ENCODE measurements at places on chromosomes 2 and 18.
A peak's percentile ranks its signal among the peaks of the same experiment; 100 is the strongest.

GRCh38 chr18:53458268-53458667 lies 766.2 kb downstream of the MBD2 start:
- DNase-seq = no peak

DNA sequence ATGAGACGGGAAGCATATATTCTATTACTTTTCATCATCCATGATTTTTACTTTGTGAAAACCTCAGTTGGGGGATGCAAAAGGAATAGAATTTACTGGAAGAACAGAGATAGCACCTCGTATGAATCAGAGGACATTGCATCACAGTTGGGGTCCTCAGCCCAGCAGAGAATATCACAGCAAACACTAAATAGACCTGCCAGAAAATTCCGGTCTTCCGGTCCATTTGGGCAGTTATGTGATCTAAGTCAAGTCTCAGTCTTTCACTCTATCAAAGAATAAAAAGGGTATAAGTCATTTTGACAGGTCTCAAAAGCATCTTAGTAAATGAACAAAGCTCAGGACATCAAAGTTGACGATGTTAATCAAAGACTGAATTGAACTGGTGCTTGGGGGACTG lies 1100.6 kb downstream of the DPP10 start:
- no peak for DNase-seq

GRCh38 chr2:39499336-39499735 lies 62.3 kb upstream of the MAP4K3 start:
- no peak for DNase-seq

DNA sequence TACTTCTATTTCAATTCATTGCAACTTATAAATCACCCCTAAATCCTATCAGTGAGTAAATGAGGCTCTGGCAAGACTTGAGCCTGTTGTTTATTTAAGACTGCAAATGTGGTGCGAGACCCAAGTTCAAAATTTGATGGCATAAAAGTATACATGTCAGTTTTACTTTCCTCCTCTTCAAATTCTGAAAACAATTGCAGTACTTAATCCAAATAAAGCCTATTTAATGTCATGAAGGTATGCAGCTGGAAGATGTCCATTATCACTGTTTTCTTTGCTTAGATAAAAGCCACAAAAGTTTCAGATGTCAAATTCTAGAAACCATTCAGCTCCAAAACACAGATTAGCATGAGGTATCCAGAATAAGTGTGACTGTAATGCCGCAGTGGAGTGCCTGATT lies 3.3 kb downstream of the APCDD1 start:
- no peak for DNase-seq

DNA sequence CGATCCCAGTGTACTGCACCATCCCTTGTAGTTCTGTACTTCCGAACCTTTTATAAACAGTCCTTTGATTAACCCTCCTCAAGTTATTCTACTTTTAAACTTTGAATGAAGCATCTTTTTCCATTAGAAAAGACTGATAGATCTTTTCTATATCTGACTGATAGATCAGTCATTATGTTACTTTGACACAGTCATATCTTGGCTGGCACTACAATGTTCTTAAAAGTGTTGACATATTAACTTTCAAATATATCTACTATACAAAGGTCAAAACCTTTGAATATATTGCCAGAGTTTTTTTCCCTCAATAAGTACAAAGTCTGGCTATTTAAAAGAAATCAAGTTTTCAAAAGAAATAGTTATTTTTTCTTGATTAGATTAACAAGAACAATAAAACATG lies 35.4 kb upstream of the NABP1 start:
- no peak for DNase-seq

- no peak for DNase-seq
These were observed 98.7 kb downstream of the TCF4 start for GRCh38 chr18:55489034-55489986.

GRCh38 chr2:131588152-131588873 lies 60.6 kb downstream of the CCDC74A start:
- DNase-seq = no peak

DNA sequence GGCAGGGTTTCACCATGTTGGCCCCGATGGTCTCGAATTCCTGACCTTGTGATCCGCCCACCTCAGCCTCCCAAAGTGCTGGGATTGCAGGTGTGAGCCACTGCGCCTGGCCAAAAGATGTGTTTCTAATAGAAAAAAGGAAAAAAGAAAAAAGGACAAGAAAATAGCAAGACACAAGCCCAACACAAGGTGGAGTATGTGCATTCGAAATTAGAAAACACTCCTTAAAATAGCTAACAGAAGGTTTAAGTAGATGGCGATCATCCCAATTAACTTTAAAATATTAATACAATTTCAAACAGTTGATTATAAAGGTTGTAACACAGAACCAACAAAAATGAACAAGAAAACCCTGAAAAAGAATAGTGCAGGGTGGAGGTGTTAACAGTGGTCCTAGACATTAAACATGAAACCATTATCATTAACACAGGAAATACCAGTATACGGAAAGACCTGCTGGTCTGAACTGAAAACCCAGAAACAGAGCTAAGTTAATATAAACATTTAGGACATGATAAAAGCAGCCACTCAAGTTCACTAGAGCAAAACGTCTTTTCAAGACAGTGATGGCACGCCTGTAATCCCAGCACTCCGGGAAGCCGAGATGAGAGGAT lies 57.9 kb downstream of the HDLBP start:
- no peak for DNase-seq

GRCh38 chr2:11030909-11031308 lies 119.2 kb downstream of the KCNF1 start:
- DNase-seq = no peak

- no peak for DNase-seq
These were observed 117.0 kb downstream of the HIBCH start for GRCh38 chr2:190202604-190203003.

GRCh38 chr2:210503001-210503623 lies 26.6 kb upstream of the LANCL1 start:
- peak; percentile 49 for DNase-seq

- peak; percentile 66 for DNase-seq
These were observed 2.5 kb upstream of the CNDP2 start for GRCh38 chr18:74493689-74494088.

- DNase-seq = no peak
These were observed 51.0 kb upstream of the GORASP2 start for GRCh38 chr2:170878066-170878465.

DNA sequence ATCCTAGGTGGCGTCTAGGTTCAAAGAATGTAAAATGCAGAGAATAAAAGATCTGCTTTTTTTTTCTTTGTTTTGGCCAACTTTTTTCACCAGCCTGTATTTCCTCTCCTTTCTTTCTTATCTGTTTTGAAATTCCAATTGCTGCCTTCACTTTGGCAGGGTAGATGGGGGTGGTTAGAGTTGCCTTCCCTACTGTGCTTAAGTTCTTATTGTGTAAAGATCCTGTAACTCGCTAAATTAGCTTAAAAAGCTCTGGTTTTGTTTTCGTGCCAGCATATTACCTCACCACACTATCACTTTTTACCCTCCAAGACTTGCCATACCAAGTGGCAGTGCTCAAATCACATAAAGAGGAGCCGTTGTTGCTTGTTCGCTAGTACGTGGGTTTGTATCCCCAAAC lies 921.7 kb downstream of the DPP10 start:
- DNase-seq = no peak

DNA sequence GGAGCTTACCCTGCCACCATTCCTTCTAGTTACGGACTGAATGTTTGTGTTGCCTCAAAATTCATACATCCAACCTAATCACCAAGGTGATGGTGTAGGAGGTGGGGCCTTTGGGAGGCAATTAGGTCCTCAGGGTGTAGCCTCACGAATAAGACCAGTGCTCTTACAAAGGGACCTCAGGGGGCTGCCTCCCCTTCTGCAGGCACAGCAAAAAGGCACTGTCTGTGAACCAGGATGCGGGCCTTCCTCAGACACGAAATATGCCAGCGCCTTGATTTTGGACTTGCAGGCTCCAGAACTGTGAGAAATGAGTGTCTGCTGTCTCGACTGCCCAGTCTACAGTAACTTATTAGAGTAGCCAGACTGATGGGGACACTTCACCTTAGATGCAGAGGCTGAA lies 150.4 kb upstream of the HDAC4 start:
- DNase-seq = no peak

GRCh38 chr2:22885245-22885644 lies 499.7 kb upstream of the KLHL29 start:
- DNase-seq = no peak

GRCh38 chr2:148939271-148939670 lies 64.2 kb downstream of the KIF5C start:
- DNase-seq = no peak

- DNase-seq = no peak
These were observed 33.4 kb upstream of the LYPD1 start for GRCh38 chr2:132703396-132703795.

DNA sequence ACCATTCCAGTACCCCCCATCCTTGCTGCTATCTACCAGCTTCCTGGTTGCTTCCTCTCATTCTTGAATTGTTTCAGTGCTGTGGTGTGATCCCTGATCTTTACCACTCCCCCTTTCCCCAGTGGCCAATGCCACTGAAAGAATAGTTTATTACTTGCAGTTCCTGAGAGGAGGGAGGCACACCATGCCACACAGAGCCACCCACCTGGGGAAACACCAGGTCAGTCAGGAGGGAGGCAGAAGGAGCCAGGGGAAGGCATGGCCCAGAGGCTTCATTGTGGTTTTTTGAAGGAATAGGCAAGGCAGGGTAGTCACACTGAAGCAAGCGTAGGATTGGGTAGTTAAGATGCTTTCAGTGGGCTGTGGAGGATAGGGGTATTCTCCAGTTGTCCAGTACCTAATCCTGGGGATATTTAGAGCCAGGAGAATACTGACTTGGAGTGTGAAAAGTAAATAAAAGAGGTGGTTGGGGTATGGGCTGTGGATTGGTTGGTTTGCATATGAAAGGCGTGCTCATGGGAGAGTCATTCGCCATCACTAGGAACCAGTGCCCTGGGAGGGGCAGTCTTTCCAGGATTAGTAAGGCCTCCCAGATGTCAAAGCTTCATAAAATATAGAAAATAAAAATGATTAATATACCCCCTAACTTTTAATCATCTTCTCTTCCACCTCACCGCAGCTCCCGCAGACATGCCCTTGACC lies 6.7 kb upstream of the TMEM177 start:
- DNase-seq = no peak

DNA sequence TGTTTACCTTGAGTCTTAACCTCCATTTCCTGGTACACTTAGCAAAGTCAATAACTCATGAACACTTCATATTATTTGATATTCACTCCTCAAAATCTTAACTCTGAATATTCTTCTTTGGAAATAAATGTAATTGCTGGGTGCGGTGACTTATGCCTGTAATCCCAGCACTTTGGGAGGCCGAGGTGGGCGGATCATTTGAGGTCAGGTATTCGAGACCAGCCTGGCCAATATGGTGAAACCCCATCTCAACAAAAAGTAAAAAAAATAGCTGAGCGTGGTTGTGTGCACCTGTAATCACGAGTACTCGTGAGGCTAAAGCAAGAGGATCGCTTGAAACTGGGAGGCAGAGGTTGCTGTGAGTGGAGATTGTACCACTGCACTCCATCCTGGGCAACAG lies 201.3 kb upstream of the DSEL start:
- no peak for DNase-seq

- no peak for DNase-seq
These were observed 21.3 kb upstream of the TTN start for GRCh38 chr2:178828486-178828881.
